ENCODE measurements at places on chromosomes 4 and X.

DNA sequence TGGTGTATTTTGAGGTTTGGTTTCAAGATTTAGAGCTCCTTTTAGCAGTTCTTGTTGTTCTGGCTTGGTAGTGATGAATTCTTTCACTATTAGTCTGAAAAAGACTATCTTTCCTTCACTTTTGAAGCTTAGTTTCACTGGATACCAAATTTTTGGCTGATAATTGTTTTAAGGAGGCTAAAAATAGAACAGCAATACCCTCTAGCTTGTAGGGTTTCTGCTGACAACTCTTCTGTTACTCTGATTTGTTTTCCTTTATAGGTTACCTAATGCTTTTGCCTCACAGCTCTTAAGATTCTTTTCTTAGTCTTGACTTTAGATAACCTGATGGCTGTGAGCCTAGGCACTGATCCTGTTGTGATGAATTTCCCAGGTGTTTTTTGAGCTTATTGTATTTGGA, 33.6 kb upstream of the HEPH start:
- no peak for DNase-seq

DNA sequence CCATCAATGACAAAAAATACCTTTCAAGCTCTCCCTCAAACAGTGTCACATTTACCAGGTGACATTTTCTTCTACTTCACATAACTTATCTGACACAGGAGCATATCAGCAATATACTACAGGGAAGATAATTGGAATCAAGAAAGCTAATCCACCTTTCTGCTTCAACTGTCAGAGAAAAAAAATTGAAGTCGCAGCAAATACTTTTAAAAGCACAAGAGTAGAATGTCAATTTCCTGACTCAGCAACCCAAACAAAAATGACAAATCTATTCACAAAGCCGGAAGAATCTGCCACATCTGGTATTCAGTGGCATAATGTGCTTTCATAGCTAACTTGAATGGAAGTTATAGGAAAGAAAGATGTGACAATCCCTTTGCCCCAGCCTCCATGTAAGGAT, 36.7 kb downstream of the AGA start:
- DNase-seq: no peak

GRCh38 chr4:56909086-56909894, 1.6 kb downstream of the REST start:
- DNase-seq: no peak

GRCh38 chr4:119517361-119518229, 111.0 kb downstream of the PDE5A start:
- no peak for DNase-seq

GRCh38 chr4:45280121-45280520, 553.8 kb upstream of the GNPDA2 start:
- DNase-seq: no peak

GRCh38 chr4:183241721-183242151, 78.3 kb downstream of the CLDN22 start:
- no peak for DNase-seq
